Naive thymus-derived CD8-positive, alpha-beta T cell (primary cell): ENCODE measurements at places on chromosomes 6 and 20. TPM values are rescaled to one million over a fixed set of nuclear protein-coding genes. Genes with fewer than 3 reads are reported as not detected.

DNA sequence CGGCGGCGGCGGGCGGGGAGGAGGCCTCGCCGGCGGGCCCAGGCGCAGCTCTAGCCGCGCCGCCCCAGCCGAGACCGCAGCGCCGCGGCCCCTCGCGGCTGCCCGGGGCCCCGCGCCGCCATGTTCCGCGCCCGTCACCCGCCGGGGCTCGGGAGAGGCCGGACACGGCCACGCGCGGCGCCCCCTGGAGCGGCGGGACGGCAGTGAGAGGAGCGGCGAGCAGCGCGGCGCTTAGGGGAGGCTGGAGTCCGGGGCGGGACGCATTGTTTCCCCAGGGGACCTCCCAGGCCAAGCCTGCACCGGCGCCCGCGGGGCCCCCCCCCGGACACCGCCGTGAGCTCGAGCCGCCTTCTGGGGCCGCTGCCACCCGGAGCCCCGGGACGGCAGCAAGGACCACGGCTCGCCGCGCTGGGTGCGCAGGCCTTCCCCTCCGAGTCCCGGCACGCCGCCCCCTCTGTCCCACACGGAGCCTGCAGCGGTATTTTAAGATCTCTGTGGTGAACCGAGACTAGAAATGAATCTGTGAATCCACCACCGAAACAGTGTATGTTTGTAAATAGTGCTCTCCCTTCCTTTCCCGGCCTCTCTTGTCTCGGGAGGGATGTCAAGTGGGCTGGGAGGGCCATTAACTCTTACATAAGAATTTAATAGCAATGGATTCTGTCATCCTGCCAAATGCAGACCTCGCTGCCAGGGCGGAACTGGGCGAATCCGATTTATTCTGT, 424 bp upstream of the KIF13A start:
- peak; percentile 24 for DNase-seq

DNA sequence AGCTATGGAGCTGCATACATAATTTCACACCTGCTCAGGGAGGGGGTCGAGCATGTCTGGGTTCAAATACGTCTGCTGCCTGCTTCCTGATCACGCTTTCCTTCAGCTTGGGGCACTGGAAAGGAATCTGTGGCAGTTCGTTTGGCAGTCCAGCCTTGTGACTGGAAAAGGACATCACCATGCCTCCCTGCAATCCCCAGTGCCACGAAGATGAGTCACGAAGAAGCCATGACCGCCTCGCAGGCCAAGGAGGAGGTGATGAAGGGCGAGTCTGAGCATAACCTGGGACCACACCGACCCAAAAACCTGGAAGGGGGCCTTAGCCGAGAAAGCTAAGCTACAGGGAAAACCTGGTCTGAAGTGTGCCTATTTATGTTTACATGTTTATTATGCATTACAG, 13.1 kb downstream of the JAG1 start:
- no peak for DNase-seq

VWA7 gene
- 0.52 TPM for total RNA-seq

DNA sequence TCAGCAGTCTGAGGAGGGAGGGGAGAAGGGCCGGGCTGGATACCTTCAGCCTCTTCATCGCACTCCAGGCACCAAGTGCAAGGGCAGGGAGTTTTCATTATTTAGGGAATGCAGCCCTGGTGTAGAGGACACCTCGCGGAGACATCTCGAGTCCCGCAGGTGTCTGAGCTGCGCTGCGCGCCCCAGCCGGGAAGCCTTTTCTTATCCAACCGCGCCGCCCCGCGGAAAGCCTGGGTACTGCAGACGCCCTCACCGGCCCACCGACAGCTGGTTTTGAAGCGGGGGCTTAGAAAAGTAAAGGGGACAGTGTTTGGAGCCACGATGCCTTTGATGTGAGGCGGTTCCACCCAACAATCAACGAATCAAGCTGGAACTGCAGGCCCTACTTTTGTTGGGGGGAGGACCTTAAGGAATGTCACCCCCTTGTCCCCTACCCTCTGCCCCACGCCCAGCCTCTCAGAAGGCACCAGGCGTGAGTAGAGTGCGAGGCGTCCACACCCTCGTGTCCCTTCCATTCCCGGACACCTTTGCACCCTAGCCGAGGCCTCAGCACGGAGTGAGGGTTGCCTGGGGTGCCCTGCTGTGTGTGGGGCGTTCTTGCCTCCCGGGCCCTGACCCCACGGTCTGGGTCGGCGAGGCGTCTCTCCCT, 8.6 kb downstream of the NKX2-2 start:
- peak; percentile 79 for DNase-seq

GJA10 gene
- total RNA-seq = not detected

- no peak for DNase-seq
Measured at GRCh38 chr6:146981981-146982380, 222.2 kb upstream of the STXBP5 start.

PACSIN1 gene
- 0.41 TPM for total RNA-seq

GRCh38 chr6:128336436-128337095, 183.8 kb downstream of the PTPRK start:
- no peak for DNase-seq

- no peak for DNase-seq
Measured at GRCh38 chr6:165231581-165232561, 77.5 kb downstream of the C6orf118 start.

DNA sequence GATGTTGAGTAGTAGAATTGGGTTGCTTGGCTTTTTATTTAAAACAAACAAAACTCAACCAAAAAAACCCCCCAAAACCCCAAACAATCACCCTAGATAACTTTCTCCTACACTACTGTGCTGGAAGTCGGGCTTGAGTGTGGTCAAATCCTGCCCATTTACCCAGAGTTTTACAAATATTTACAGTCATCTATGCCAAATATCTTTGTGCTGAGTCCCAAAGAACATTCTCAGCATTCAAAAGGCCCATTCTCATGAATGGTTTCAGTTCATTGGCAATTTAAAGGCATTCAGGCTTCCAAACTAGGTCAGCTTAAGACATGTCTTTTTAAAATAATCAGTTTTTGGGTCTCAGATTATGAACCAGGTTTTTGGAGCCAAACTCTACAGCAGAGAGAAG, 1.8 kb downstream of the RNF144B start:
- DNase-seq = no peak

DNA sequence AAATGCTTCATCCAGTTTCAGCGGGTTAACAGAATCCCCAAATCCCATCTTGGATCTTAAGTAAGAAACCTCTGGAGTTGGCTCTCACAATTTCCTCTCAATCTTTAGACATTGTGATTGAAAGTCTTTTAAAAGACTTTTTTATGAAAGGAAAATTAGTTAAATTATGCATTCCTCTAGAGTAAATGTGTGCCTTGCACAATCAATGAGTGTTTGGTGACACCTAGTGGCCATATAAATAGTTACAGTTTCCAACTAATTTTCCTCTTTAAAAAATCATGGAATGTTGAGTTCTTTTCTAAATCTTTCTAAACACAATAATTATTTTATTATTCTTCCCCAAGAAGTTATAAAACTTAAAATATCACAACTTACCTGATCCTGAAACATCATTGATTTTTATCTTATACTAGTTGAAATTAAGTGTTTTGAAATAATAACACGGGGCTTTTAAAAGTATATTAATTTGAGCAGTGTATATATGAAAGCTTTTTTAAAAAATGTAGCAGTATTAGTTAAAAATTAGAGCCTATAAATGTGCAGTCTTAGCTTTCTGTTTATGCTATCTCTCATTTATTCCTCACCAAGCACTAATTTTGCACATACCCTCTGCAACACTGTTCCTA, 66.4 kb downstream of the PKHD1 start:
- DNase-seq = no peak

- no peak for DNase-seq
Measured at GRCh38 chr6:75204217-75204958, 1.5 kb downstream of the COL12A1 start.

ADGRG6 gene
- total RNA-seq = 2.5 TPM

DNA sequence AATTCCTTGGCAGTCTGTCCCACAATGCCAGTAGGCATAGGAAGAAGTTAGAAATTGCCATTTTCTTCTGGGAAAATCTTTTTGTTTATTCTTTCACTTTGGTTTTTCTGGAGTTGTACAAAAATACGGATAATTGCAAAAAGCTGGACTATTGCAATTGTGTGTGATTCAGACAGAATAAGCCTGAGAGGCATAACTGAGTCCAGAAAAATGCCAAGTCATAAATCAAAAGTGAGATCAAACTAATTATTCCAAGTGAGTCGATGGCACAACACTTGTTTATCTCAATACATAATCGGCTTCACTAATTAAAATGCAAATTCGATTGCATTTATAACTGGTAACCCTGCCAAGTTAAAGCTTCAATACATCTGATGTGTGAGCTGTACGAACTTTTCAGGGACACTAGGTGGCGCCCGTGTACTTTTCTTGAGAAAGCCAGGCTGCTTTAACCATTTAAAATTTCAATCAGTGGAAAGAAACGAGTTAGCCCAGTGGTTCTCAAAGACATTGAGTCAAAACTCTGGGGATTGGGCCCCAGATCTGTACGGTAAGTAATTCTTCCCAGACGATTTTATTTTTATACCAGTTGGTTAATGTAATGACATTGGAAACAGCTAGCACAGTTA, 102.6 kb downstream of the LAMP5 start:
- DNase-seq = peak; percentile 33
